ENCODE measurements at places on chromosomes 5 and 9.

- DNase-seq: no peak
These were observed 24.0 kb upstream of the WHRN start for GRCh38 chr9:114529285-114529684.

DNA sequence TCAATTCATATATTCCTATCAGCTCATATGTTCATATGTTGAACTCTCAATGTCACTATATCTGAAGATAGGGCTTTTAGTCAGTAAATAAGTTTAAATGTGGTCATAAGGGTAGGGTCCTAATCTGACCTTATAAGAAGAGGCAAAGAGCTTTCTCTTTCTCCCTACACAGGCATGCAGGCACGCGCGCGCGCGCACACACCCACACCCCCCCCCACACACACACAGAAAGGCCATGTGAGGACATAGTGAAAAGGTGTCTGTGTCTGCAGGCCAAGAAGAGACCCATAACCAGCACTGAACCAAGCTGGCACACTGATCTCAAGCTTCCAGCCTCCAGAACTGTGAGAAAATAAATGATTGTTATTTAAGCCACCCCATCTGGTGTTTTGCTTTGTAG lies 76.0 kb downstream of the PDE4D start:
- no peak for DNase-seq

GRCh38 chr9:93645921-93646639 lies 69.7 kb downstream of the PHF2 start:
- DNase-seq: peak; percentile 49

GRCh38 chr9:133589454-133590227 lies 19.5 kb downstream of the FAM163B start:
- no peak for DNase-seq

DNA sequence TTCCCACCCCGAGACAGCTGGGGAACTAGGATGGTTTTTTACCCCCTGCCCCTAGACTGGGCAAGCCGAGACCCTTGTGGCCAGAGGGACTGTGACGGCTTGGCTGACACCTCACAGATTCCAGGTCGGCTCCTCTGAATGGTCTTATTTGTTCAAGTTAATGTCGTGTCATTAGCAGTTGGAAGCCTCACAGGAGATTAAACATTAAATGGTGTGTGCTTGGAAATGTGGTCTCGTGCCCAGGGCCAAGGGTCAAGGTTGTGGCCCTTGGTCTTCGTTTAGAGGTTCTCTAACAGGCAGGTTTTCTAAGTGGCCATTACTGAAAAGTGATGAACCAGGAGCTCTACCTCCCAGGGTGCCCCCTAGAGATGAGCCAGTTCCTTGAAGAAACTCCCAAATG lies 61.2 kb upstream of the RXRA start:
- no peak for DNase-seq

- no peak for DNase-seq
These were observed 92.2 kb downstream of the KLF4 start for GRCh38 chr9:107397076-107398044.

Measured in coronary artery (tissue), 2 donors.